Astrocyte of the cerebellum (primary cell): ENCODE measurements at places on chromosomes 2 and 18.

- no peak for DNase-seq
Observed at GRCh38 chr18:48009116-48009745, 78.8 kb upstream of the SMAD2 start.

- no peak for DNase-seq
Observed at GRCh38 chr18:62152844-62153243, 34.0 kb downstream of the PIGN start.

- no peak for DNase-seq
Observed at GRCh38 chr2:75381032-75381431, 179.7 kb downstream of the EVA1A start.

DNA sequence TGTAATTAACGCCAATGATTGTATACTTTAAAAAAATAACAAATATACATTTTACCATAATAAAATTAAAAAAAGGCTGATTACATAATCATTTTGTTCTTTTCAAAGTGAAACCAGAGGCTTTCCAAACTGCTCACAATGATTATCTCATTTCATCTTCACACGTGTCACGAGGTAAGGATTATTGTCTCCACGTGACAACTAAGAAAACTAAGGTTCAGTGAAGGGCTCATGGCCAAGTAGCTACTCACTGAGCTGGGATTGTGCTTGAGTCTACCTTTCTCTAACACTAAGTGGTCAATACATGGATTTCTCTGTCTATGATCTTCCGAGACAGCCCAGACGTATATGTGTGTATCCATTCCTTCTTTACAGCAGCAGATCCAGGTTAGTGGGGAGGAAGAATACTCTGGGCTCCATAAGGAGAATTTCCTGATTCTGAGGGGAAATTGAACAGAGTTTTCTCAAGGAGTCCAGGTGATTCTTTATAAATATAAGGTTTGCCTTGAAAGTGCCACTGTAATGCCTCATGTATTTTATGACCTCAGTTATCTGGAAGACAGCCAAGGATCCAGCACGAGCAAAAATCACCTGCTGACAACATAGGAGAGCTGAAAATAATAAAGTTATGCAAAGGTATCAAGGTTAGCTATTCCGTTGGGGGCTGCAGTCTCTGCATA is 25.6 kb upstream of the ACSL3 start:
- DNase-seq, result no peak

DNA sequence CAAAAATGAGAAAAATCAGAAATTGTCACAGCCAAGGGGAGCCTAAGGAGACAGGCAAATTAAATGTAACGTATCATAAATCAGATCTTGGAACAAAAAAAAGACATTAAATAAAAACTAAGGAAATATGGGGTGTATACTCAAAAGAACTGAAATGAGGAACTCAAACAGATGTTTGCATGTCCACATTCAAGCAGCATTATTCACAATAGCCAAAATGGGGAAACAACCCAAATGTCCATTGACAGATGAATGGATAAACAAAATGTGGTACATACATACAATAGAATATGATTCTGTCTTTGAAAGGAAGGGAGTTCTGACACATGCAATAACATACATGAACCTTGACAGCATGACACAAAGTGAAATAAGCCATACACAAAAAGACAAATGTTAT is 155.8 kb upstream of the KLF7 start:
- no peak for DNase-seq

DNA sequence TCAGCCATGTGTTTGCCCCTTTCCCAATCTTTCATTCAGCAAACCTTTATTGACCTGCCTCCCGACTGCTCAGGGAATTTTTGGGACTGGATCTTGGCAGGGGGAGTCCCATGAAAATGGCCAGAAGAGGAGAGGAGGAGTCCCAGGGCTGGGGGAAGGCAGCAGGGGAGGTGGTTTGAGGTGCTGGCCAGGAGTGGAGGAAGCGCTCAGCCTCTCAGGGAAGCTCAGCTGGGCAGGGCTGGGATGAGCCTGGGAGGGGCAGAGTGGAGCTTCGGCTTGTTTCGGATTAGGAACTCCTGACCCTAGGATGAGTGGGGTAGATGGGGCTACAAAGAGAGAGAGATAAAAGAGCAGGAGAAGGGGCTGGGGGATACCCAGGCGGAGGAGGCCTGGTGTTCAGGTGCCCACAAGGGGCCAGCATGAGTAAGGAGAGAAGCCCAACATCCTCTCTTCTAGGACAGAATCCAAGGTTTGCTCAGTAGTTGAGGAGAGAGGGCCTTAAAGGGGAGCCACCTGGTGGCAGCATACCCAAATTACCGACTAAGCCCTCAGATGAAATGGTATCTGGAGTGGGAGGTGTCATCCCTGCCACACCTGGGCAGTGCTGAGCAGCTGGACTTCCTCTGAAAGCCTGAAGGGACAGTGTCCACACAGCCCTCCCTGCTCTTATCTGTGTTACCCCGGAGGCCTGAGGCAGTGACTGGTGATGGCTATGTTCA is 91.1 kb downstream of the INHBB start:
- DNase-seq, result no peak

- DNase-seq, result no peak
Observed at GRCh38 chr2:239015218-239015900, 167.5 kb downstream of the TWIST2 start.

GRCh38 chr18:9539283-9539682 is 64.0 kb downstream of the RALBP1 start:
- peak; percentile 52 for DNase-seq

GRCh38 chr2:45194596-45194995 is 185.3 kb upstream of the SIX2 start:
- no peak for DNase-seq

DNA sequence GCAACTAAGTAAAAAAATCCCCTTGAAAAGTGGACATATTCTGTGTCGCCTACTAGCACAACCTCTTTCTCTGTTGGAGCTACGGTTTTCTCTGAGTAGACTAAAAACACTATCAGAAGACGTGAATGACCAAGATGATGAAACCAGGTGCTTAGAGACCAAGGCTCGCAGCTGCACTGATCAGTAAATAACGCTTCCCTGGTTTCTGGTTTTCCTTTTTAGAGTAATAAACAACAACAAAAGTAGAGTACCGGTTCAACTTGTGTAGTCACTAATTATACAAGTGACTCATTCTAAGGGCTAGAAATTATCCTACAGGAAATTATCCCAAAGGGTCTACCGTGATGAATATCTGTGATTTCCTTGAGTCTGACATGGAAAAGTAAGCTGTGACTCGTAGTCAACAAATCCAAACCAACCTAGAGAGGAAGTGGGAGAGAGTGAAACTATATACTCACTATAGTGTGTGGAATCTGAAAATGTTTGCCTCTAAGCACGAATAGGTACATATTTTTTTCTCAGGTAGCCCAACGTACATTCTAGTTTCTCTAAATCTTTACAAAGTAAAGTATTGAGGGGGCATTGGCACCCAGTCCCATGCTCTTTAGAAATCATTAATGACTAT is 17.8 kb downstream of the RASGRP3 start:
- no peak for DNase-seq

- no peak for DNase-seq
Observed at GRCh38 chr2:190408538-190409271, 550 bp downstream of the MFSD6 start.

GRCh38 chr18:26255695-26256622 is 29.7 kb downstream of the TAF4B start:
- no peak for DNase-seq

- DNase-seq, result no peak
Observed at GRCh38 chr2:43142921-43143438, 83.4 kb downstream of the ZFP36L2 start.

- no peak for DNase-seq
Observed at GRCh38 chr2:5969303-5969702, 277.1 kb downstream of the SOX11 start.

DNA sequence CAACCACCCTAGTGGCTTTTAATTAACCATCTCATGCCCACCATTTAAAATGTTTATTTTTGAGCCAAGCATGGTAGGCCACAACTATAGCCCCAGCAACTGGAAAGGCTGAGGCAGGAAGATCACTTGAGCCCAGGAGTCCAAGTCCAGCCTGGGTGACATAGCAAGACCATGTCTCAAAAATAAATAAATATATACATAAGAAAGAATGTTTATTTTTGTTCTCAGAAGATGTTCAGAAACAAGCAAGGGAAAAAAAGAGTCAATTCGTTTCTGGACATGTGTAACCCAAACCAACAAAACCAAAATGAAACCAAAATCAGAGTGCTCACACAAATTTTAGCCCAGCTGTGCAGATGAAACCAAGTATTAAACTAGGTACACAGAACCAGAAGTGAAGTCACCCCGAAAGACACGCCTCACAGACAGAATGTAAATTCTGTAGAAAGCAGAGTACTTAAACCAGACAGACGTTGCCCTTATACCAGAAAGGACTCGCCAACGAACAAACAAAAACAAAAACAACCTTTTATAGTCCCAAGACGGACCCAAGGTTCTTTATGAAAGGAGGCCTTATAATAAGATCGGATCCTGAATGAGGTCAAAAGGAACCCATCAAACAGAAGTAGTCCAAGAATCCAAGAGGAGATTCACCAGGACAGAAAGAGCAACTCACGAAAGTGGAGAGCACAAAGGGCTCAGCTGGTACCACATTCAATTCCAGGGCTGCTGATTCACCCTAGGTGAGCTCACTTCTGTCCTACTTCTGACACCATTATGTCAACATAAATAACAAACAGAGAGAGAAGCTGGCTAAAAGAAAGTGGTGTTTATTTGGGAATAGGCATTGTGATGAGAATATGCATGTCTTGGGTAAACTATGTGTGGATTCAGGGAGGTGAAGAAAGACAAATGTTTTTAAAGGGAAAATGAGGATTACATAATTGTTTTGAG is 31.8 kb upstream of the MTCL1 start:
- no peak for DNase-seq
